Stimulated activated CD4-positive, alpha-beta T cell treated with anti-CD3 and anti-CD28 coated beads, Interleukin-1b, Interleukin-23, amount 100 ng/mL, for 24 hours (primary cell): ENCODE measurements at places on chromosomes 1 and 21.

GRCh38 chr1:90341516-90341915, 346.6 kb downstream of the ZNF326 start:
- DNase-seq: no peak

DNA sequence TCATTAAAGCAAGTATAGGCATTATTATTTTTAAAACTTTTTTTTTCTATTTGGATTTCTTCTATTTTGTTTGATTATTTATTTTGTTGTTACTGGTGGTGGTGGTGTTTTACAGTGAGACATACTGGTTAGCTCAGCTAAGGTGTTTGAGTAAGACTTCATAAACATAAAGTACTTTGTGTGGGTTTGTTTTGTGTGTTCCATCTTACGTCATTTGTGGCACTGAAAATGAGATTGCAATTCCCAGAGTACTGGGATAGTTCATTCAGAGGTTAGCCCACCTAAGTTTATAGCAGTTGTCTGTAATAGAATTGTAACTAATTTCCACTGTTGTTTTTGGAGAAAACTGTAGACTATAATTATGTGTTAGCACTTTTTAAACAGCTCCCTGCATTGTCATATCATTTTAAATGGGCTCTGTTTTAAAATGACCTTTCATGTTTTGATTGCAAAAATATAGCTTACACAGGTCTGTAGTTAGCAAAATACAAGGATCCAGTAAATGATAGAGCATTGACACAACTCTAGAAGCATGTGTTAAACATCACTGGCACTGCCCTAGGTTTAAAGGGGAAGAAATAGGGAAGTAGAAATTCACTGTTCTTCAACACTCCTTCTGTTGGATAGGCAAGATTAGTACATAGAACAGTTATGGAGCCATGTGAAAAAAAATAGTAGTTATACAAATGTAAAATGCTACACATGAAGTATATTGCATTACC, 171.7 kb downstream of the NFIA start:
- DNase-seq: no peak

DNA sequence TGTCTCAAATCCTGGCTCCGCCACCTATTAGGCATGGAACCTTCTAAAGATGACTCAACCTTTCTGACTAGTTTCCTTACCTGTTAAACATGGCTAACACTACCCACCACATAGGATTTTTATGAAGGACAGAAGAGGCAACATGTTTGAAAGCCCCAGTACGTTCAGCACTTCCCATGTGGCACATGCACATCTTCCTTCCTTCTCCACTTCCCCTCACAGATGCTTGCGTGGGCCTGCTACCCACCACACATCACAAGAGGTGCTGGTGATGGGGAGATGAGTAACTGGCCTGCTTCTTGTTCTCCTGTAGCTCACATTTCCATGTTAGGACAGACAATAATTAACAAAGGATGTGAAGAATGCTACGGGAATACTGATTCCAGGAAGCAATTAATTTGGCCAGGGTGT, 7.1 kb downstream of the ZBTB21 start:
- DNase-seq: no peak

GRCh38 chr1:186958520-186958919, 129.8 kb downstream of the PLA2G4A start:
- no peak for DNase-seq

DNA sequence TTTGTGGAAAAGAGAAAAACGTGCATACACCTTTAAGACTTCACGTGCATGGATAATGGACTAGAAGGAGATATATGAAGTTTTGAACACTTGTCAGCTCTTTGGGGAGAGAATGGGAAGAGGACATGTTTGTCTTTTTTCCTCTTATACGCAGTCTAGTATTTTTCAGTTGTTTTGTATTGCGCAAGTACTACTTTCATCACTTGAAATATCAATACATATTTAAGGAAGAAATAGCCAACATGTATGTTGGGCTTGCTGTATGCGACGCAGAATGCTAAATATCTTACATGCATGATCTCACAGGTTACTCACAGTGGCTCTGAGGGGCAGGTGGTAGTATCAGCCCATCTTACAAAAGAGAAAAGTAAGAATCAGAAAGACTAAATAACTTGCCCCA, 176.5 kb upstream of the RUNX1 start:
- DNase-seq: no peak

GRCh38 chr1:221739018-221739676, 2.7 kb downstream of the DUSP10 start:
- DNase-seq: no peak

DNA sequence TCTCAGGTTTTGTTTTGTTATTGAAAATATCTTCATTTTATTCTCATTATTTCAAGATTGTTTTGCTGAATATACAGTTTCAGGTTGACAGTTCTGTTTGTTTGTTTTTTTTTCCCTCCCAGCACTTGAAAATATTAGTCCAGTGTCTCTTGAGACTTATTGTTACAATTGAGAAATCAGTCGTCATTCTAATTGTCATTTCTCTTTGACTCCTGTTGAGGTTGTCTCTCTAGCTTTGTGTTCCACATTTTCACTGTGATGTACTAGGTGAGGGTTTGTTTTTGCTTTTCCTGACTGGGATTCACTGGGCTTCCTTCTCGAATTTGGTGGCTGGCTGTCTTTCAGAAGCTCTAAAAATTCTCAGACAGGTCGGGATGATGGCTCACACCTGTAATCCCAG, 443.2 kb upstream of the VAMP3 start:
- no peak for DNase-seq

GRCh38 chr1:63738772-63739171, 35.0 kb upstream of the ROR1 start:
- DNase-seq: no peak

DNA sequence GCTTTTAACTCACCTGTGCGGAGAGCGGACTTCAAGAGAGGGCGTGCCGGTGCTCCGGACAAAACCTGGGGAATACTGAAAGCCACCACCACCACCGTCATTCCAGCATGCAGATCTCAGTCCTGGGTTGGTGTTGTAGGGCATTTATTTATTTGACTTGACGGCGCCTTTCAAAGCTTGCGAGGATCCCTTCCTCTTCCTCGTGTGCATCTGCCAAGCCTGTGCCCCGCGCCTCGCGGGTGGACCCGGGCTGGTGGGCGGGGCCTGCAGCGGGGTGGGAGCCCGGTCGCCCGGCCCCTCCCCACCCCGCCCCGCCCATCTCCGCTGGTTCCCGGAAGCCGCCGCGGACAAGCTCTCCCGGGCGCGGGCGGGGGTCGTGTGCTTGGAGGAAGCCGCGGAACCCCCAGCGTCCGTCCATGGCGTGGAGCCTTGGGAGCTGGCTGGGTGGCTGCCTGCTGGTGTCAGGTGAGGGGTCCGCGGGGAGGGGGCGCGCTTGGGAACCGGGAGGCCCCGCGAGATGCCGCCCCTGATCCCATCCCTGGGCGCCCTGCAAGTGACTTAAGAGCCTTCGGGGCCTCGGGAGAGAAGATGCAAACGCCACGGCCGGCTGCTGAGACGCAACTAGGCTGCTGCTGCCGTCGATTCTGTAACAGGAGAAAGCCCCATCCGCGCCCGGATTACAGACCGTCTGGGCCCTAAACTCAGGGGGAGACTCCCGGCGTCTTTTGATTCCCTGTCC, at the start of gene IL10RB:
Gene IL10RB (plus strand): TSS at position 318 of the 739 bp plus-strand sequence. CDS start 99 bp downstream, at position 417.
- peak; percentile 64 for DNase-seq

- DNase-seq: no peak
Measured at GRCh38 chr1:167685844-167686243, 35.9 kb upstream of the MPZL1 start.

DNA sequence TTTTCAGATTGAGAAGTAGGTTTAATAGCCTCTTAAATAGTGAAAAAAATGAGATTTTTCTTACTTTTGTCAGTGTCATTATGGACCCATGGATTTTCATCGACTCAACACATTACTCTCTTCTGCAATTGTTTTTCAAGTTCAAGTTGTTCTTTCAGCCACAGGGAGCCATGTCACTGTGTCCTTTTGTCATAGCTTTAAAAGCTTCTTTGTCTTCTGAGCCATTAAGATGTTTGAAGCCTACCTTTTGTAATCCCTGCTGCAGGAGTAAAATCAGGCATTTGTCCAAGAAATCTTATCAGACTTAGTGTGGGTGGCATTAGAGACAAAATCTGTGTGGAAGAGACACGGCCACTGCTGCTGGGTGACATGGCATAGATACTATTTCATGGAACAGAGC, 92.8 kb upstream of the ZP4 start:
- no peak for DNase-seq

- DNase-seq: no peak
Measured at GRCh38 chr1:189021577-189021976, 1456.1 kb downstream of the BRINP3 start.

DNA sequence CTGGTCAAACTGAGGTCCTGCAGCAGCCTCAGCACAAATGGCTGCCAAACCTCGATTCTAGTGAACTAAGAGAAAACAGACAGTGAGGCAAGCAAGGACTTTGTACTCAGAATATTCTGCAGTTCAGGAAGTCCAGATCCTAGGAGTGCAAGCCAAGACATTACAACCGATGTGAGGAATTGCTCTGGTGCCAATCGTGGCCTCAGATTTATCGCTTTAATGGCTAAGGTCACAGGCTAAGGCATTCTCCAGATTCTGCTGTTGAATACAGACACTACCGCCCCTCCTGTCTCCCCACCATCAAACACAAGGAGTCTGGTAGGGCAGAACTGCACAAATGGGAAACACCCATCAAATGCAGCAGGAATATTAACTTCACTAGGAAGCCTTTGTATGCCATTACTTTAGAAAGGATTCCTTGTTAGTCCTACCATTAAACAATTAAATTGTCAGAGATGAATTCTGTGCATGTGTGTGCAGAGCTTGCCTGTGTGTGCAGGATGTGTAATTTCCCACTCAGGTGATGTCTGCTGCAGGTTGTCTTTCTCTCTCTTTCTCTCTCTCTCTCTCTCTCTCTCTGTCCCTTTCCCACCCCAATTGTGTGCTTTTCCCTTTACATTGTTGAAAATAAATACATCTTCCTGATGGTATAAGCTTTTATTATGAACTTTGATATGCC, 9.2 kb upstream of the SERTAD4 start:
- DNase-seq: no peak

DNA sequence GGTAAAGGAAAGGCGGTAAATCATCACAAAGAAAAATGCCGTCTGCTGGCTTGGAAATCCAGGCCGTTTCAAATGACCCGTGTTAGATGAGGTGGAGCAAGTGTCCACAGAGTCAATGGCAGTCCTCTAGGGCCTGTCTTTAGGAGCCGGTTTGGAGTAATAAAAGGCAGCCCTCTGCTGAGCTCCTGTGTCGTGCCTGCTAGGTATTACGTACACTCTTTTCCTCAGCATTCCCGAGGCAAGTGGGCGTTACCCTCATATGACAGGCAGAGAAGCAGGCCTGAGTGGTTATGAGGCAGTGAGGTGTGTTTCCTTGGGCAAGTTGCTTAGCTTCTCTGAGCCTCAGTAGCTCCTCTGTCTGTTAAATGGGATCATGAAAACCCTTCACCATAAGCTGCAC, 7.7 kb downstream of the NENF start:
- DNase-seq: no peak

GRCh38 chr1:230939806-230940489, 38.7 kb downstream of the TTC13 start:
- DNase-seq: no peak

GRCh38 chr1:223654083-223654482, 11.4 kb downstream of the CAPN8 start:
- DNase-seq: no peak

- no peak for DNase-seq
Measured at GRCh38 chr1:241527146-241527545, 5.0 kb upstream of the KMO start.

- DNase-seq: no peak
Measured at GRCh38 chr21:28598214-28598613, 394.5 kb downstream of the LTN1 start.

GRCh38 chr1:231571904-231572303, 43.4 kb downstream of the TSNAX start:
- no peak for DNase-seq

DNA sequence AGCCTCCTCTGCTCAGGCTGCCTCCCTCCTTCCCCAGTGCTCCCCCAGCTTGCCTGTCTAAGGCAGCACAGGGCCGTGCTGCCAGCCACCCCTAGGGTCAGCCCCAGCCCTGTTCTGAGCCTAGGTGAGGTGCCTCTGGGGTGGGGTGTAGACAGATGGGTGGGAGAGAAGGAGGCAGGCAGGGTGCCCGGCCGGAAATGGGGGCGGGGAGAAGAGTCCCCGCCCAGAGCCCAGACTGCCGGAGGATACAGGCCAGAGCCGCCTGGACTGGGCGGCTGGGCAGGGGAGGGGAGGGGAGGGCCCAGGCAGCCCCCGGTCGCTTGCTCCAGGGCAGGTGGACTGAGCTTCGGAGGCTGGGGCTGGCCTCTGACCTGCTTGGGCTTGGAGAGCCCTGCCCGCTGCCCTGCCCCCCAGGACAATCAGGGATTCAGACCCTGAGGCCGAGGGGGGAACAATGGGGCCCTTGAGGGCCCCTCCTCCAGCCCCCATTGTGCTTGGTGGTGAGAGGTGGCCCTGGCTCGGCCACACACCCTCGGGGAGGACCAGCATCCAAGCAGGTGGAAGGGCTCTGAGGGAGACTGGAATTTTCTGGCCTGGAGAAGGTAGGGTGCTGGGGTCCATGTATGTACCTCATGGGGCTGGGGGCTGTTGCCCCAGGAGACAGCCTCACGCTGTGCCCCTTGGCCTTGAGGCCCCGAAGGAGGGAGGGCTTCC, at the start of gene GJC2:
Gene GJC2 (plus strand): TSS at position 525 of the 714 bp plus-strand sequence. CDS start 7,829 bp downstream, outside the sequence.
- no peak for DNase-seq

GRCh38 chr1:172727956-172728603, 69.2 kb downstream of the FASLG start:
- peak; percentile 20 for DNase-seq

GRCh38 chr1:115144176-115144575, 54.9 kb upstream of the TSPAN2 start:
- DNase-seq: no peak

DNA sequence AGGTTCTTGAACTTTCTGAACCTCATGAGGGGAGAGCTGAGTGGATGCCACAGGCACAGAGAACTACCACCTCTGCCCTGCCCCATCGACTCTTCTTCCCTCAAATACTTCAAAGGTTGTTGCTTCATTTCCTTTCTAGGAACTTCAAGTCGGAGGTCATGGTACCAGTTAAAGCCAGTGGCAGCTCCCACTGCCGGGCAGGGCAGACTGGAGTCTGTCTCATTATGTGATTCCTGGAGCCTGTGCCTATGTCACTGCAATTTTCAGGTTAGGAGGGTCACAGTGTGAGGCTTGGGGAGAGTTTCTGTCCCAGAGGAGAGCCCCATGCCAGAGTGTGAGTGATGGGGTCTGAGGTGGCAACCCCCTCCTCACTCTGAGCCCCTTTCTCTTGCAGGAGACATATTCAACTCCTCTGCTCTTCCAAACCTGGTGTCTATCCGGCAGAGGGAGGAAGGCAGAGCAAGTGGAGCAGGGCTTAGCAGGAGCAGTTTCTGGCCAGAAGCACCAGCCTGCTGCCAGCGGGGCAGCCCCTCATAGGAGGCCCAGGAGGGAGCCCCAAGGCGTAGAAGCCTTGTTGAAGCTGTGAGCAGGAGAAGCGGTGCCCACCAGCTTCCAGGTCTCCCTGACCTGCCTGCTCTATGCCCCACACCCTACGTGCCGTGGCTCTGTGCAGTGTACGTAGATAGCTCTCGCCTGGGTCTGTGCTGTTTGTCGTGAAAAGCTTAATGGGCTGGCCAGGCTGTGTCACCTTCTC, 29.3 kb downstream of the CAMK1G start:
- no peak for DNase-seq
